Ovary (tissue), 10 donors: ENCODE measurements at places on chromosomes 1 and 21. TPM values are rescaled to one million over a fixed set of nuclear protein-coding genes. Genes with fewer than 3 reads are reported as not detected.

The PLEKHM2 gene
- 45.0 TPM for polyA plus RNA-seq

The USH2A gene
- polyA plus RNA-seq, result 0.01 TPM

The CACHD1 gene
- 28.4 TPM for polyA plus RNA-seq

The LCE1E gene
- not detected for polyA plus RNA-seq

The FMO4 gene
- 8.0 TPM for polyA plus RNA-seq

The CFHR5 gene
- 0.10 TPM for polyA plus RNA-seq

The CD1B gene
- not detected for polyA plus RNA-seq

The MMP23B gene
- 32.9 TPM for polyA plus RNA-seq

The CCT3 gene
- polyA plus RNA-seq, result 119 TPM

The FAM177B gene
- 0.23 TPM for polyA plus RNA-seq

The LORICRIN gene
- polyA plus RNA-seq, result 0.07 TPM

The MPL gene
- polyA plus RNA-seq, result 0.63 TPM

The MXRA8 gene
- 193 TPM for polyA plus RNA-seq

The IFFO2 gene
- polyA plus RNA-seq, result 3.4 TPM

The S1PR1 gene
- 25.8 TPM for polyA plus RNA-seq

The HAPLN2 gene
- 1.1 TPM for polyA plus RNA-seq

The SFN gene
- polyA plus RNA-seq, result 0.17 TPM

The SHISAL2A gene
- not detected for polyA plus RNA-seq

The SELENON gene
- 45.7 TPM for polyA plus RNA-seq

The LMOD1 gene
- polyA plus RNA-seq, result 255 TPM

The TUFT1 gene
- polyA plus RNA-seq, result 10.2 TPM

The ANGPTL3 gene
- polyA plus RNA-seq, result not detected

The ICOSLG gene
- polyA plus RNA-seq, result 0.47 TPM

The PDE9A gene
- polyA plus RNA-seq, result 5.6 TPM

The LSM10 gene
- 22.0 TPM for polyA plus RNA-seq

The OR2T29 gene
- not detected for polyA plus RNA-seq

The TESK2 gene
- polyA plus RNA-seq, result 10.5 TPM

The DMRTA2 gene
- polyA plus RNA-seq, result not detected

The TNFRSF9 gene
- polyA plus RNA-seq, result 0.10 TPM

The NEXN gene
- 66.2 TPM for polyA plus RNA-seq

The UTS2 gene
- polyA plus RNA-seq, result 0.55 TPM
